ENCODE measurements at places on chromosomes 4 and X.

- no peak for DNase-seq
Measured at GRCh38 chr4:159272273-159273140, 169.6 kb downstream of the RAPGEF2 start.

DNA sequence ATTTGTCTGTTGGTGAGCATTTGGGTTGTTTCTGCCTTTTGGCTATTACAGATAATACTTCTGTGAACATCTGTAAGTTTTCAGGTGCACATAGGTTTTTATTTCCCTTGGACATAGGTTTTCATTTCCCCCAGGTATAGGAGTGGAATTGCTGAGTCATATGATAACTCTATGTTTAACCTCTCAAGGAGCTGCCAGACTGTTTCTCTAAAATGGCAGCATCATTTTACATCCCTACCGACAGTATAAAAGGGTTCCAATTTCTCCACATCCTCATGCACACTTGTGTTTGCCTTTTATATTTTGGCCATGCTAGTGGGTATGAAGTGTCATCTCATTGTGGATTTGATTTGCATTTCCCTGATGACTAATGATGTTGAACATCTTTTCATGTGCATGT, 53.5 kb downstream of the TMEM164 start:
- DNase-seq, result no peak

DNA sequence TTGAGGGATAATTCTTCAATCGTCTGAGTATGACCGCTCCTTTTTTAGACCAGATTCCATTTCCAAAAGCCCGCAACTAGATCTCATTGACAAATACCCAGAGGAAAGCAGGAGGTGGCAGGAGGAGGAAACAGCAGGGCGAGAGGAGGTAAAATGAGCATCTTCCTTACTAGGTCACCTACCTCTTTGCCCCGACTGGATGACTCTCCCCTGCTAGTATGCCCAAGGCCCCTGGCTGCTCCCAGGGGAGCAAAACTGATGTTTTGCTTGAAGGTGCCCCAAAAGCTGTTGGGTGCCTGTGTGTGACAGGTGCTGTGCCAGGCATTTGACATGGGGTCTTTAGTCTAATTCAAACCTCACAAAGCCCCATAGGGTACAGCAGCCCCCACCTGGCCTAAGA, 48.9 kb downstream of the C4orf50 start:
- no peak for DNase-seq

DNA sequence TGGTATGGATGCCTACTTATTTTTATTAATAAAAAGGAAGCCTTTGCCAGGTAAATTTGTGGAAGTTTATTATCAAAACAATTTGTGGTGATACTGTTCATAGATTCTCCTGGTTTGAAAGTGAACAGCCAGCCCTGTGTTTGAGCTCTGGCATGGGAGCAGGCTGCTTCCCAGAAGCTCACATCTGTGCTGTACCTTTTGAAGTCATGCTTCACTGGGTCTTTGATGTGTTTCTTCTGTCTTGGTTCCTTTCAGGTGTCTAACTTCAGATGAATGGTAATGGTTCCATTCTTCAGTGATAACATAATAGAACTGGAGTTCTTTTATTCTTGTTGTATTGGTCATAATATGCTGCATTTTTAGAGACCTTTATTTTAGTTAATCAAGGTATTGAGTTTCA, 85.5 kb downstream of the BMPR1B start:
- DNase-seq, result no peak

- DNase-seq, result no peak
Measured at GRCh38 chr4:40395166-40395900, 60.2 kb downstream of the CHRNA9 start.

DNA sequence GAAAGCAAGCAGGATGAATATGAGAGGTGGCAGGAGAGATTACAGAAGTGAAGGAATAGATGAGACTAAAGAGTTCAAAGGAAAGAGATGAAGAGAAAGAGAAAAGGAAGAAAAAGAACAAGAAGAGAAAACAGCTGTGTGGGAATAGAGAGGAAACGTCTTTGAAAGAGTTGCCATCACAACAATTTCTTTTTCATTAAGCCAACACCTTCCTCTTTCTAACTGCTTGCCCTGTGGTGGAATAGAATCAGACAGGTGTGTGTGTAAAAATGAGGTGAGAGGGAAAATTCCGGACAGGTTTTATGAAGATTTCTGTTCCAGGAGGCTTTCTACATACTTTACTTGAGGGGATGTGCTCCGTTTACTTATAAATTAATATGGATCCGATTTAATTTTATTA, 28.8 kb downstream of the DTHD1 start:
- DNase-seq, result no peak

DNA sequence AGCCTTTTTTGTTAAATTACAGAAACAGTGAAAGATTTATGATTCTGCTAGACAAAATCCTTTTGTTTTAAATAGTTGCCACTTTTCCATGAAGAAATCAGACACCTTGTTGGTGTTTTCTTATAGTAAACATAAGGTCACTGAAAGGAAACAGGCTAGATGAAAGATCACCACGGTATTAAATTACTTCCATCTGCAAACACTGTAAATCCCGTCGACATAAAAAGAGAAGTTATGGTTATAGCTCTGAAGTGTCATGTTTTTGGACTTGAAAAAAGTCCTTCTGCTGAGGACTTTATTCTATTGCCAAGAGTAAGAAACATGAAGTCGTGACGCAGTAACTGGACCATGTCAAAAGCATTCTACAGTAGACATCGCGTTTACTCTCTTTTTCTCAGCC, 567.6 kb upstream of the SLIT2 start:
- no peak for DNase-seq

DNA sequence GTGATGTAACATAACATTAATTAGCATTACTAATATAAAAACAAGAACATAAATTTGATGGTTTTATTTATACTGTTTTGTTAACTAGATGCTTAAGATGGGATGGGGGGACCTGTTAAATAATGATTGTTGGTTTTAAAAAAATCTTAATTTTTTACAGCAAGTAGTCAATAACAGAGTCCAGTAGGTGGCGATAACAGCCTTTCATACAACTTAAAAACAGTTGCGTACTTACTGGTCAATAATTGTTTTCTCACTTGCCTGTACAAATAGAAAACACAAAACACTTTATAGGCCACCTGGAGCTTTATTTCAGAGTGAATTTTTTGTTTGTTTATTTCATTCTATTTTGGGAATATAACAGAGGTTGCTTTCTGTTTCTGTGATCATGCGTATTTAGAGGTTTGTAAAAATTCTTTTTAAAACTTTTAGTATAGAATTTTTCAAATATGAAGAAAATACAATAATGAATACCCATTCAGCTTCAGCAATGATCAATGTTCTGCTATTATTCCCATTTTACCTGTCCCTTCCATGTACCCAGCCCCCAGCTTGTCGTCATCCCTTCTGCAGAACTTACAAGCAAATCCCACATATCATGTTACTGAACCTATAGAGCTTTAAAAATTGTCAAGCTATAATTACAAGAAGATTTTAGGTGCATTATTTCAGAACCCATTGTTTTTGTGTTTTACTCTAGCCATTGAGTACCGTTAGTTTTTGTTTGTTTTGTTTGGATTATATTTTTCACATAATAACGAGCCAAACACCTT, 97.1 kb downstream of the MRPL1 start:
- no peak for DNase-seq

- DNase-seq, result no peak
Measured at GRCh38 chr4:87939978-87940690, 35.4 kb upstream of the SPP1 start.

DNA sequence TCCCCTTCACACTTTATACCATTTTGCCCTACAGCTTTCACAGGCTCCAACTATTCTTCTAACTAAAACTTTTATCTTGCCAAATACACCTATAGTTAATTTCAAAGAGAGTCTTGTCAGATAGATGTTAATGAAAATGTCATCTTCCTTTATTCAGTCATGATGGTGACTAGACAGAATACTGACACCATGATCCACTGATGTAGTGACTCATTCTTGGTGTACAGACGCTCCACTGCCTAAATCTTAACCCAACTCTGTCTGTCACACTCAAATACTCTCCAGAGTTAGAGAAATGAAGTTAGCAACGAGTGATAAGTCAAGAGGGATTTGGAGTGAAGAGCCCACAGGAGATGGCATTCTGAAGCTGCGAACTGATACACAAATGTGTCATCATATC, 32.1 kb upstream of the HDAC8 start:
- no peak for DNase-seq

DNA sequence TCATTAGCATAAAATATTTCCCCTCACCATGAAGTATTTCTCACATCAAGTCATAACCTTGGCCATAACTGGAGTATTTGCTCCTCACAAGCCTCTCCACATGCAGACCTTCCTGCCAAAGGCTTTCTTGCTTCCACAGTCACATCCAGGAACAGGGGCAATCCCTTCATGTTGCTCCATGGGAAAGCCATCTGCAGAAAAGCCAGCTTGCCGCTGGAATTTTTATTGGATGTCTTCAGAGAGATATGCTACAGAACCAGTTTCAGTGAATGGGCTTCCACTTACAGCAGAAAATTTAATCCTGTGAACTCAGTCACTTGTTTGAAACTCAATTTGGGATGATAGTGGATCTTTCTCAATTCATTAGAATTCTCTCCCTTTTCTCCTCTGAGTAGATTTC, 3.2 kb upstream of the CDKN2AIP start:
- DNase-seq, result no peak

GRCh38 chr4:52144372-52144771, 93.3 kb downstream of the SPATA18 start:
- DNase-seq, result no peak

GRCh38 chr4:25970226-25970675, 56.2 kb downstream of the SMIM20 start:
- DNase-seq, result no peak

GRCh38 chrX:100494646-100495370, 84.7 kb upstream of the PCDH19 start:
- DNase-seq, result no peak

DNA sequence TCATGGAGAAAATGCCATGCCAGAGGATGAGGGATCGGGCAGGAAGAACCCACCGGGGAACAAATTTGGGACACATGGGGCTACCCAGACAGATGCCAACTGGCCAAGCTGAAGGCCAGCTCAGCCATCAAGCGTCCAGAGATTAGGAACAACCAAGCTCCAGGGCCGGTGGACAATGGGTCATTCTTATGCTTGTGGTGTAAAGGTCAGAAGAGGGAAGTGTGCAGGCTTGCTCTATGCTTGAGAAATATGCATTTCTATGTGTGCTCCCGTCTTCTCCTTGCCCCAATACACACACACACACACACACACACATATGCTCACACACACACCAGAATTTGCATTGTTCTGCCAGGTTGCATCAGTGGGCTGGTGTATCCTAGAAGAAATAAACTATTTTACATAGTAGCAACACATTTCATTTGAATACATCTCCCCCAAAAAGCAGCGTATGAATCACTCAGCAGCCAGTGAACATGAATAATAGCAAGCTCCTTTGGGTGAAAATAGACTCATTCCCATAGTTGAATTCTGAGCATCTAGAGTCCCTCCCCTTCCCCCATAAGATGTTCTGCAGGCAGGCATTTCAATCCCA, 201.9 kb upstream of the PPARGC1A start:
- no peak for DNase-seq

GRCh38 chr4:2795300-2795892, 2.5 kb downstream of the SH3BP2 start:
- DNase-seq, result no peak

DNA sequence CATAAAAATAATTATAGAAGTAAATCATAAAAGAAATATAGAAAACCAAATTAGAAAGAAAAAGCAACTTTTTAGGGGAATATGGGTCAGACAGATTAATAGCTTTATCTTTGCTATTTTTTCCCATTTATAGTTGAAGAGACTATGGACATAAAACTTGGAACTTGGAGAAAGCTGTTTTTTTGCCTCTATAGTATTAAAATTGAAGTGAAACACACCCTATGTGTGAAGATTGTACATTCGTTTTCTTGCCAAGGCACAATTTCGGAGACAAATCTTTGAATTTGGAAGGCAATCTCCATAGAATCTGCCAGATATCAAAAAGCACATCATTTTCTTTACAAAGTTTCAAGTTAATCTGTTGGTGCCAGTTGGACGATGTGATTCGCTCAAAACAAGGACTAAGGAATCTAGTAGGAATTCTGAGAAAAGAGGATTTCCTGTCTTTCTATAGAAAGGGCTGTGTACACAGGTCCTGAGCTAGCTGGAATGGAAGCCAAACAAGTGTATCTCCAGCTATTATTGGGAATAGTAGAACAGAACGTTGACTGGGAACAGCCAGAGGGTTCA, 156.3 kb downstream of the SLC7A11 start:
- DNase-seq, result no peak

GRCh38 chrX:136588036-136588435, 56.0 kb downstream of the VGLL1 start:
- no peak for DNase-seq

GRCh38 chr4:120446051-120446567, 379.5 kb upstream of the MAD2L1 start:
- no peak for DNase-seq

DNA sequence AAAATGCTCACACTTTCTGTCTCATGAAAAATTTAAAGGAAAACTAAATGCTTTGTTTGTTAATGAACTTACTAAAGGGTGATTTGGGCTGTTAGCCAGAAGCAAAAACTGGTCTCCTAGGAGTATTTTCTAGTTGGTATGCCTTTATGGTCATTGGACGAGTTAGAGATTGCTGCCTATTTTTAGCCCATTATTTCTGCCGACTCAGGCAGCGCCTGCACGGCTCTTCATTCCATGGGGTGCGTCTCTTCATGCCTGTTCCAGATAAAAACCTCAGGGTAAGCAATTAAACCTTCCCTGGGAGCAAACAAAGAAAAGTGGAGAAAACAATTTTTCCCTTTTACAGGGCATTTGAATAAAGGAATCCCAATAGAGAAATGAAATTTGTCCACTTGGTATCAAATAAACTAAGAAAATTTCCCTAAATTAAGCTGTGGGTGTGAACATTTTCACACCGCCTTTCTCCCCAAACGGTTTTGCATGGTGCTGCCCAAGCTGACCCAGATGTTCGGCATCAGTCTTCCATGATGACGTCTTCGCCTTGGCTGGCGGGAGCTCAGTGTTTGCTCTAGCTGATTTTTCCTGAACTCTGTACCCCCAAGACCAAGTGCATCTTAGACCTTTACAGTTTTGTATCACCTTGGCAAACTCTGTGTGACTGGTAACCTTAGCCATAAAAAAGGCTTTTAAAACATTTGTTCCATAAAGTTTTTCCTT, 61.7 kb upstream of the ADGRG2 start:
- no peak for DNase-seq

DNA sequence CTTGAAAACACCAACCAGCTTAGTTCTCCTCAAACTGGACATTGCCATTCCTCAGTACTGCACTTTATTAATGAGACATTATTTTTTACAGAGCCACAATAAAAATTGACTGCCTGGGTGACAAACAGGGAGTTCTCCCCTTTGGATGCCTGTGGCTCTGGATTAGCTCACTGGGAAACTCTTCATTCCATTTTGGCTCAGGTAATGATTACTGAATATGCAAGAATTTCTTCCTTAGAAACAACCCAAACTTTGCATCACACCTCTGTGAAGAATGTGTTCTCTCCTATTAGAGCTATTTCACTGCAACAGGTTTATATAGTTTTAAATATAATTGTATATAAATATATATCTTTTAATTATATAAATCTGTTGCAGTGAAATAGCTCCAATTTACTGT, 2065.8 kb downstream of the ARAP2 start:
- DNase-seq, result no peak

GRCh38 chr4:38867478-38868058, at the start of gene FAM114A1:
TSS of gene FAM114A1 (plus strand) at chr4:38867806. CDS start at chr4:38878079, 10,273 bp downstream.
- DNase-seq, result peak; percentile 54
